Endothelial cell of umbilical vein (primary cell): ENCODE measurements at places on chromosomes 7 and 10. TPM values are rescaled to one million over a fixed set of nuclear protein-coding genes. Genes with fewer than 3 reads are reported as not detected.

Gene ATRNL1
- not detected in 2 replicates for total RNA-seq

Gene AGAP5
- total RNA-seq, result 6.9 and 7.7 TPM in 2 replicates

Gene TAC1
- total RNA-seq, result not detected in 2 replicates

Gene WIPF3
- 0.35 TPM in 1 of 2 replicates, not detected in the other for total RNA-seq

Gene JAKMIP3
- 0.07 TPM in 1 of 2 replicates, not detected in the other for total RNA-seq

Gene IGF2BP3
- total RNA-seq, result 111 and 117 TPM in 2 replicates

Gene NPY
- total RNA-seq, result not detected in 2 replicates

Gene MOGAT3
- not detected in 2 replicates for total RNA-seq

Gene CREB5
- 13.8 and 19.6 TPM in 2 replicates for total RNA-seq

Gene THSD7A
- 12.7 and 15.2 TPM in 2 replicates for total RNA-seq

Gene CAPZA2
- 343 and 347 TPM in 2 replicates for total RNA-seq
